ENCODE measurements at places on chromosomes 13 and 19. TPM values are rescaled to one million over a fixed set of nuclear protein-coding genes. Genes with fewer than 3 reads are reported as not detected.

Gene SIGLEC8
- not detected for polyA plus RNA-seq

Gene FBXL3
- 43.8 TPM for polyA plus RNA-seq

Gene OR7A5
- polyA plus RNA-seq: not detected

Gene VAV1
- polyA plus RNA-seq: 1.6 TPM

Gene C13orf42
- not detected for polyA plus RNA-seq

Gene S1PR5
- polyA plus RNA-seq: 1.6 TPM

Gene ZNF560
- polyA plus RNA-seq: 0.38 TPM

Gene CLC
- polyA plus RNA-seq: 3.1 TPM

Data from muscle of back (tissue), 13 donors.